H54 (cell line): ENCODE measurements at places on chromosomes 6 and 20.

GRCh38 chr6:15511248-15512125 is 151.3 kb downstream of the DTNBP1 start:
- no peak for DNase-seq

DNA sequence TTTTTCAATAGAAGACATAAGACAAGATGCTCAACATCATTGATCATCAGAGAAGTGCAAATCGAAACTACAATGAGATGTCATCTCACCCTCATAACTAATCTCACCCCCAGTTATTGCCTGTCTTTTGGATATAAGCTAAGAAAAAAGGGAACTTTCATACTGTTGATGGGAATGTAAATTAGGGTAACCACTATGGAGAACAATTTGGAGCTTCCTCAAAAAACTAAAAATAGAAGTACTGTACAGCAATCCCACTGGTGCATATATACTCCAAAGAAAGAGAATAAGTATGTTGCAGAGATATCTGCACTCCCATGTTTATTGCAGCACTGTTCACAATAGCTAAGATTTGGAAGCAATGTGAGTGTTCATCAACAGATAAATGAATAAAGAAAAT is 26.4 kb upstream of the PHF3 start:
- DNase-seq = no peak

DNA sequence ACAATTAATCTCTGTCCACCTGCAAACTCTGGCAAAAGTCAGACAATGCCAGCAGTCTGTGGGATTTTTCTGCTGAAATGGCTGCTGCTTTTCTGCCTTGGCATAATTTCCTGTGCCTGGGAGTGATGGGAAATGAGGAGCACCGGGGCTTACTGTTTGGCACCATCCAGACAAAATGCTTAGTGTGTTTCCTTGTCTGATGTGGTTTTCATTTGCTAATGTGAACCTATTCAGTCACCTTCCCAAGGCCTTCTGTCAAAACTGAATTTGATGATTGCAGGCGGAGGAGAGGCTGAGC is 56.4 kb downstream of the CDH4 start:
- no peak for DNase-seq

- no peak for DNase-seq
These were observed at the start of gene ACSS2 for GRCh38 chr20:34876406-34877282. ACSS2 (plus strand) TSS chr20:34876612; CDS start chr20:34876646, 34 bp downstream.
